ENCODE measurements at places on chromosomes 3 and 15.

GRCh38 chr15:26866298-26867199 lies at the start of gene GABRA5:
Gene GABRA5 (plus strand): TSS chr15:26867062. CDS start chr15:26869249, 2,187 bp downstream.
- DNase-seq: peak; percentile 68

- no peak for DNase-seq
These were observed 978.6 kb downstream of the PLOD2 start for GRCh38 chr3:145182196-145182911.

DNA sequence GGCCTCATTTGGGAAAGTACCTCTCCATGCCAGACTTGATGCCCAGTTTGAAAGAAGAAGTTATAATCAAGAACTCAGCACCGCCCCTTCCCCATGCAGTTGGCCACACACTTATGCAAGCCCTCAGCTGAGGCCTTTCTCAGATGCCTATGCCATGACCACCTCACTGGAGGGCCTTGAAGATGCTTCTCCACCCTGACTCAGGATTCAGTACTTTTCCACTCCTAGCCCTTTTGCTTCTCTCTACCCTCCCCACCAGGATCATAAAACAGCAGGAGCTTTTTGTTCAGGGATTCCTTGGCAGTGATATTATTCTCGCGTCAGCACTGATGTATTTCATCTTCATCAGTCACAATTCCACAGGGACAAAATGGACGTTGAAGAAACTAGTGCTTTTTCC lies 313.5 kb downstream of the PYDC2 start:
- no peak for DNase-seq

- peak; percentile 54 for DNase-seq
These were observed 33.3 kb downstream of the CCNB2 start for GRCh38 chr15:59138243-59138642.

DNA sequence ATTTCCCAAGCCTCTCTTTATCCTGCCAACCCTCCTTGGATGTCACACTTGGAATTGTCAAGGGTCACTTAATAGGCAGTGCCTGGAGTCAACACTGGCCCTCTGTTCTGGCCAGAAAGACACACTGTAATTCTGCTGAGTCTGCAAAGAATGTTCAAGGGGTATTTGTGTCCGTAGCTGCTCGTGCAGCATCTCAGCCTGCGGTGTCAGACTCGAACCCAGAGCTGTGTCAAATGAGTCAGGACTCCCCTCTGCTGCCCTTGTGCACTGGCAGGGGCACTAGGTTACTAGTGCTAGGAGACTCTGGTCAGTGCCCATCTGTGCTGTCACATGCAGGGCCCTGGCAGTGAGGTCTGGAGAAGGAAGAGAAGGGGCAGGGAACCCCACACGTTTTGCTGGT lies 795 bp upstream of the AHSG start:
- DNase-seq: no peak

DNA sequence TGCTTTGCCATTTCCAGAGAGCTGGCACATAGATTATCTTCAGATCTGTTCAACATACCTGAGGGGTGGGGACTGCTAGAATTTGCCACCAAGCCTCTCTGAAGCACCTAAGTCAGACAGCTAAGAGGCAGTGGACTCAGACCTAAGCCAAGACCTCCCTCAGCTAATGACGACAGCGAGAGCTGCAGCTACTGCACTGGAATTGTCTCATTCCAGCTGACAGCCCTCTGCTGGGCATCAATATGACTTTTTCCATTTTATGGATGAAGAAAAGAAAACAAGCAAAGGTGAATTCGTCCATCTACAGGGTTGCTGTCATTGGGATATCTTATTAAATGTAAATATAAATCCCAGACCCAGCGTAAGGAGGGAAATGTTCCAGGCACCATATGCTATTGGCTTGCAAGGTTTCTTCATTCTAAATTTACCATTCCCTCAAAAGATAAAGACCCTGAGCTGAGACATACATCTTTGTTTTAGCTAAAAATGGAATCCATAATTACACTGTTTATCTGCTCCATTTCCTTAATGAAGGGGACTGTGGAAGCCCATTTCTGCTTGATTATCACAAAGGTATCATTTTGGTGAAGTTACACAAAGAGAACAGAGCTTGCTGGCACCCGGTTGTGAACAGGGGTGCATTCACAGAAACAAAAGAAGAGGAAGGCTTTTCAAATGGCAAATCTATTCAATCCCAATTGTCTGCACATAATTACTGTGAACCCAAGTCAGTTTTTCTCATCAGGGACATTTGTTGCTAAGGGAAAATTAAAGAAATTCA lies 85.5 kb upstream of the LRTM1 start:
- no peak for DNase-seq

DNA sequence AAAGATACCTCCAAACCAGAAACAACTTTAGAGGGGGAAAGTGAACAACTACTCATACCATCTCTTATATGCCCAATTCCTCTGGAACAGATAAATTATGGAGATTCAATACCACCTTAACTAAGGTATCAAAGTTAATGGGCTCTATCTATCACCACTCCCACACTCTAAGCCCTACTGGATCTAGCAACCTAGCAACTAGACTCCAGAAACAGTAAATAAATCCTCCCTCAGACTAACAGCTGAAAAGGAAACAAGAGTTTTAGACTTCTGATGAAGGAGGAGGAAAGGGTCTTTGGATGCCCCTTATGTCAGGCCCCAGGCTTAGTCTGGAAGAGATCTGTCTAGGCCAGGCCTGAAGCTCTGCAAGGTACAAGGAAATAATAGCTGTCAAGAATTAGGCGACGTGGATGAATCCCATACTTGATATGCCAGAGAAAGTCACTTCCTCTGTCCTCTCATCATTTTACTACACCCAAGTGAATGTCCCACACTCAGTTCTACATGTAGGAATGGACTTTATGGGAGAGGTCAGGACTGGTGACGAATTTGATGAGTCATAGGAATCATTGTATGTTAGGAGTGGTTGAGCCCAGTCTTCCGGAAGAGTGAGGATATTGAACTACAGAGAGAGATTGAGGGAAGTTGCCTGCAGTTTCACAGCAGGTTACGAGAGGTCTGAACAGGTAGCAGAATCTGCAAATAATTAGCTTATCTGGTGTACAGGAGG lies 113.8 kb downstream of the AKAP13 start:
- DNase-seq: no peak

GRCh38 chr3:46369675-46370132 lies 1.0 kb upstream of the CCR5 start:
- no peak for DNase-seq

DNA sequence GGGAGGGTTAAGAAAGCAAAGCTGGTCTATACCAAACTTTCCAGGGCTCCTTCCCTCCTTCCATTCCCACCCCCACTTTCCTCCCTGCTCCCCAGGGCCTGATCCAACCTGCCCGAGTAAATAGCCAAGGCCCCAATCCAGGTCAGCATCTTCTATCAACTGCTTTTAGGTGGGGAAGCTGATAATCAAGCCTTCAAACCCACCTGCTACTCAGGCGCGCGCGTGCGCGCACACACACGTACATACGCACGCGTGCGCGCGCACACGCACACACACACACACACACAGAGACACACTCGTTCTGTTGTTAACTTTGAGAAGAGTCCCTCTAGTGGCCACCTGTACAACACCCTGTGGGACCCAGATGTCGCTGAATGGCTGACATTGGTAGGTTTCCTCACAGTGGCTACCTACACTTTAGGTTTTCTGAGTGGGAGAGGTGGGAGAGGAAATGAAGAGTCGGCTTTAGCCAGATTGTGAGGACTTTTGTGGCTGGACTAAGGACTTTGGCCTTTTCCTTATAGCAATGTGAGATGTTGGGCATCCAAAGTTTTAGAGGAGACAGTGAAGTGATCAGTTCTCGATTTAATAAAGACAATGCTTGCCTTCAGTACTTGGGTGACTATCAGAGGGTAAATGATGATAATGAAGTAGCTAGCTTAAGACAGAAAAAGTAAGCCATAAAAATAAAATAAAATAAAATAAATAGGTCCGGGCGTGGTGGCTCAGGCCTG lies 179.9 kb upstream of the C2CD4B start:
- peak; percentile 74 for DNase-seq

DNA sequence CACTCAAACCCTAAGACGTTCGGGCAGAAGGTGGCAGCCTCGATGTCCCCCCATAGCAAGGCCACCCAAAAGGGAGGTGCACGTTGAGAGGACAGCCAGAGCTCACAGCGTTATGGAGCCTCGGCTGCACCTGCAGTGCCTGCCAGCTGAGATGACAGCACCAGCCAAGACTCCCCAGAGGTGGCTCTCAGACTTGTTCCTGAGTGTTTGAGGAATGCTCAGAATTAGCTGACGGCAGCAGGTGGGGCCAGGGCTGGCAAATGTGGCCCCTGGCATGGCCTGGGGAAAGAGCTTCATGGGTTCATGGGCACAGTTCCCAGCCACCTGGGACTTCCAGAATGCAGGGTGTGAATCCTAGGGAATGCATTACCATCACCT lies 177.8 kb downstream of the KLF13 start:
- no peak for DNase-seq

GRCh38 chr15:43091859-43092258 lies 14.0 kb downstream of the UBR1 start:
- DNase-seq: no peak

DNA sequence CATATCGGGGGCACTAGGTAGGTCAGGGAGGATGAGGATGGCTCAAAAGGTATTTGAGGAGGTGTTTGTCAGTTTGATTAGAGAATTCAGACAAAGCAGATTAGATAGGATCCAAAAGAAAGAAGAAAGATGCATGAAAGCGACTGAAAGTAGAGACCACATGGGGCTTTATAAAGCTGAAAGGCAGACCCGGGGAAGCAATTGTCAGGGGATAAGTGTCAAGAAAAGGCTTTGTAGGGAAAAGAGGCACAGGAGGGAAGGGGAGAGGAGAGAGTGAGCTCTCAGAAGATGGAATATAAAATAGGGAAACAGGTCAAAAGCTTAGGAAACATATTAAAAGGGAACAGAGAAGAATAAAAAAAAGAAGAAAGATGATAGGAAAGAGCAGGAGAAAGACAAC lies 308.2 kb upstream of the RORA start:
- DNase-seq: no peak

DNA sequence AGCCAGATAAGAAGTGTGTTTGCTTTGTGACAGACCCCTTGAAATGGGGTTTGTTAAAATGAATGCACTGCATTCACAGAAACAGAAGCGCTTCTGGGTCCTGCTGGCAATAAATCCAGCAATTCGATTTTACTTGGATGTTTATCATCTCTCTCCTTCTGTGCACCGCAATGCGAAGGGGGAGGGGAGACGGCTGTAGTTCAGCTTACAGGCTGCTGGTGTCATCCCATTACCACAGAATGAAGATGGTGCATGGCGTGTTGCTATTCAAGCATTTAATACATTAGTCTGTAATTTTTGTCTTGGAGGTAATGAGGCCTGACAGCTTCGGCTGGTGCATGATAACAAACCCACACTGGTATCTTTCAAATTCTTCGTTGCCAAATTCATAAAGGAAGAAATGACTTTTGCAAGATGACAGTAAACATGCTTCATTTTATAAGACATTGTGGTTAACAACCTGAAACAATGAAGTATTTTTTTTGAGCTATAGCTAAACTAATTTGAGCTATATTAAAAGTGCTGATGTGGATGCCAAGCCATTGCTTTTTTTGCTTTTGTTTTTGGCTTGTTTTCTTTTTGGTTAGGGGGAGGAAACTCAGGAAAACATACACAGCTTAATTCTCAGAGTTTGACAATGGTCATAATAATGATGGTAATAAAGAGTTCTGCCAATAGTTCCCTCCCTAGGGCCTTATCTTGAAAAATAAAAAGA lies 418.3 kb downstream of the OTOL1 start:
- peak; percentile 25 for DNase-seq

GRCh38 chr15:80776420-80777045 lies 2.6 kb upstream of the CEMIP start:
- no peak for DNase-seq

- no peak for DNase-seq
These were observed 42.5 kb downstream of the EEFSEC start for GRCh38 chr3:128195802-128196201.

DNA sequence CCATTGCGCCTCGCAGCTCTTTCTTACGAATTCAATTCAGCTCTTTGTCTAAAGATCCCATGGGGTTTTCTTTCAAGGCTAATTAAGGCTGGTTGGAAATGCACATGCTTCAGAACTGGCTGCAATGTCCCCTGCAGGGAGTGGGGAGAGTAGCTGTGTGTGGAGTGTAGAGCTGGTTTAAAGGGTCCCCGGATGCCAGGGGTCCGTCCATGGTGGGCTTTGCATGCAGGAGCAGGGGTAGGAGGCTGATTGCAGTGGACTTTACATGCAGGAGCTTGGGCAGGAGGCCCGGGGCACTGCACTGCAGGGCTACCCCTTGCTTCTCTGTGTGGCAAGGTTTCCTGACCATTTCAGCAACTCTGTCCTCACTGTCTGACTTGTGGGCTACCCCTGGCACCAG lies 261.6 kb upstream of the LYSMD4 start:
- no peak for DNase-seq

- no peak for DNase-seq
These were observed 42.4 kb downstream of the TMEM40 start for GRCh38 chr3:12716605-12717151.

- DNase-seq: no peak
These were observed 686.6 kb downstream of the ROBO2 start for GRCh38 chr3:77726517-77726916.

- no peak for DNase-seq
These were observed 97.8 kb upstream of the ROBO2 start for GRCh38 chr3:76942101-76942500.

- no peak for DNase-seq
These were observed 146.5 kb upstream of the UBE2E1 start for GRCh38 chr3:23659274-23659673.

DNA sequence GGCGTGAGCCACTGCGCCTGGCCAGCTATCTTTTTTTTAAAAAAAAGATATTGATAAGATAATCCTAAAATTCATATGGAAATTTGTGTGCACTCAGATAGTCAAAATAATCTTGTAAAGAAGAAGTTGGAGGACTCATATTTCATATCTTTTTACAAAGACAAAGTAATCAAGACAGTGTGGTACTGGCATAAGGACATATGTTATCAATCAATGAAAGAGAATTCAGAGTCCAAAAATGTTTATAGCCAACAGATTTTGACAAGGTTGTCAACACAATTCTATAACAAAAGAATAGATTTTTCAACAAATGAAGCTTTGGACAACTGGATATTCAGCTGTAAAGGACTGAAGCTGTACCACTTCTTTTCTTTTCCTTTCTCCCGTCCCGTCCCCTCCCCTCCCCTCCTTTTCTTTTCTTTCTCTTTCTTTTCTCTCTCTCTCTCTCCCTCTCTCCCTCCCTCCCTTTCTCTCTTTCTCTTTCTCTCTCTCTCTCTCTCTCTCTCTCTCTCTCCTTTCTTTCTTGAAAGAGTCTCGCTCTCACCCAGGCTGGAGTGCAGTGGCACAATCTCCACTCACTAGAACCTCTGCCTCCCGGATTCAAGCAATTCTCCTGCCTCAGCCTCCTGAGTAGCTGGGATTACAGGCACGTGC lies 126.8 kb downstream of the GSK3B start:
- DNase-seq: no peak
